ENCODE measurements at places on chromosomes 6 and 20.

DNA sequence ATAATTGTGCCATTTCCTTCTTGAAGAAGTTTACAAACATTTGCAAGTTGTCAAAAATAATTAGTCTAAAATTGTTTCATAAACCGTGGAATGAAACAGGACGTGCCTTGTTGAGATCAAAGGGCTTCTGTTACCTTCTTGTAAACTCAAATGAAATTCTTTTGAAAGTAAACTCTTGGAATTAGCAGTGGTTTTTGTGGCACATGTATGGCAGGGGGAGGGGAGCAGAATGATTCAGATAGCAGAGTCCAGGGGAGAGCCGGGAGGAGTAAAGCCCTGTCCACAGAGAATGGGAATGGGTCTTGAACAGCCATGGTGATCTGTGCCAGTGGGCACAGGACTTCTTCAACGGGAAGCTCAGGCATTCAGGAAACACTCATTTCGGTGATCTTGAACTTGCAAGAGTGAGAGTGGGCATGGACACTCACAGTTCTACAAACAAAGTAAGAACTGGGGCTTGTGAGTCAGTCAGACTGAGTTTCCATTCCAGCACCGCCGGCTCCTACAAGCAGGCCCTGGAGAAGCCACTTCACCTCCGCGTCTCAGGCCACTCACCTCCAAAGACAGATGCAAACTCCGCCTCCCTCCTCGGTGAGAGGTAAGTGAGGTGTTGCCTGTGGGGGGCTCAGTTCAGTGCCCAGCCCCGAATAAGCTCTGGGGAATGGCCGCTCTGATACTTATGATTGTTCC, 143.1 kb downstream of the CDH26 start:
- no peak for DNase-seq

GRCh38 chr20:59333951-59334350, 33.5 kb downstream of the EDN3 start:
- no peak for DNase-seq

- peak; percentile 17 for DNase-seq
Observed at GRCh38 chr20:59010321-59010994, 3.4 kb upstream of the CTSZ start.

GRCh38 chr6:138815797-138816528, 20.1 kb downstream of the ECT2L start:
- DNase-seq = no peak

DNA sequence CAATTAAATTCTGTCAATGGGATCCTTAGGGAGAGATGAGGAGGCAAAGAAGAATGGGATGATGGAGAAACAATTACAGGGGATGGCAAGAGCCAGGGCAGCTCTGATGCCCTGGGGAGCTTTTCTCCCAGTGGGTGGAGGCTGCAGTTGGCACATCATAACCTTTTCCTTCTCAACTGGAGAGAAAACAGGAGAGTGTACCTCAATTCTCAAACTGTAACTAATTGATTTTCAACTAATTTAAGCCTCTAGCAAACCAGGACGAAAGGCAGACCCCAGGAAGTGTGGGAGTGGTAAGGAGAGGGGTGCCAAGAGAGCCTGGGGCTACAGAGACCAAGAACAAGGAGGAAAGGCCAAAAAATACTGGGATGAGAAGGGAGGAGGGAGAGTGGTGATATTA, 5.7 kb downstream of the BMP5 start:
- DNase-seq = no peak

Measured in stimulated activated CD8-positive, alpha-beta memory T cell treated with anti-CD3 and anti-CD28 coated beads, Interleukin-4, amount 100 ng/mL, for 48 hours (primary cell).